ENCODE measurements at places on chromosomes 2 and 18. TPM values are rescaled to one million over a fixed set of nuclear protein-coding genes. Genes with fewer than 3 reads are reported as not detected.

Gene PLGLB1
- total RNA-seq = 1.3 TPM

Gene SERPINB4
- total RNA-seq = not detected

Gene ARID5A
- 131 TPM for total RNA-seq

Gene FBXO48
- total RNA-seq = 0.43 TPM

Gene RPIA
- 89.1 TPM for total RNA-seq

Gene TCF4
- 1.3 TPM for total RNA-seq

Gene PROKR1
- not detected for total RNA-seq

Gene RNF125
- 16.0 TPM for total RNA-seq

Gene REG3G
- total RNA-seq = not detected

Gene AP1S3
- 18.4 TPM for total RNA-seq

Gene CRYGC
- not detected for total RNA-seq

Gene CCDC141
- 0.84 TPM for total RNA-seq

Gene EEF1B2
- total RNA-seq = 1,068 TPM
